ENCODE measurements at places on chromosomes 16 and 17.

GRCh38 chr16:57213462-57213861 is 27.3 kb downstream of the RSPRY1 start:
- no peak for DNase-seq

- DNase-seq = no peak
Measured at GRCh38 chr16:87854053-87854906, 15.0 kb downstream of the SLC7A5 start.

DNA sequence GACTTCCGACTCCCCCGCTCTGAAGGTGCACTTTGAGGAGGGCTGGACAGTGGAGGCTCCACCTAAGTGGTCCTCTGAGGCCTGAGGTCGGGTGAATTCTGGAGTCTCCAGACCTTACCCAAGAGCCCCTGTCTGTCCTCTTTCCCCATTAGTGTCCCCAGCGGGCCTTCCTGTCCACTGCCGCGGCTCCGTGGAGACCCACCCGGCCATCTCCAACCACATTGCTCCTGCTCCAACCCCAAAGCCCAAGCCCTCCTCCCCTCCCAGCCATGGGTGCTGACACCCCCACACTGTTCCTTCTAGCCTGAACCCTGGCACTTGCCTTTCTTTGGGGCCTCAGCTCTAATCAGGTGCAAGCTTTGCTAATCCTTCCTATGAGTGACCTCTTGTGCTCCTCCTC is 283.1 kb upstream of the TNRC6C start:
- no peak for DNase-seq

DNA sequence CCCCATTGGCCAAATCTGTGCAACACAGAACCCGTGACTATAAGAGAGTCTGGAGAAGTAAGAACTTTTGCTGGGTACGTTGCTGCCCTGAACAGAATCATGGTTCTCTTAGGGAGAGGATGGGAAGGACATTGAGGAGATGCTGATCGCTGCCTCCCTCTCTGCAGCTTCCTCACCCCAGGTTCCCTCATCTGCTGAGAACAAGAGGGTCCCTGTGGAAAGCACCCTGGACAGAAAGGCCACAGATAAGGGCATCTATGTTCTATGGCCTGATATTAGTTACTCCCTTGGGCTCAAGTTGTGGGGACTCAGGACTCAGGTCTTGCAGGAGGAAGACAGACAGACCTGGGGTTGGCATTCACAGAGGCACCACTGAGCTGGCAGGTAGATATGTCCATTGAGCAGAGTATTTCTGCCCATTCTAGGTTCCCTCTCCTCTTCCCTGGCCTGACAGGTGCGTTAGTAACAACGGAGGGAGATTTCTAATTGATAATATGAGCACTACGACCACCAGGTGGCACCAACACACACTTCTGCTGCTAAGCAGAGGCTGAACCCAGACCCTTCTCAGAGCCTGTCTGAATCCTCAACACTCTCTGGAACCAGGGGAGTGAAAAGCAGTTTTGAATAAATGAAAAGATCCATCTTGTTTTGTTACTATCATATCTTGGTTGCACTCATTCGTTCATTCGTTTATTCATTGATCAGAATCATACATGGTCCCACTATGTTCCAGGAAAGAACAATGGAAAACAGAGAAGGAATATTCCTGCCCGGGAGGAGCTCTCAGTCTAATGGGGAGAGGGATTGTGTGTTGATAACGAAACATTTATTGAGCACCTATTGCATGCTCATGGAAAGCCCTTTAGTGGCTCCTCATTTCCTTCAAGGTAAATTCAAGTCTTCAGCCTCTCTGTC is 56.4 kb downstream of the SLC6A2 start:
- peak; percentile 10 for DNase-seq

DNA sequence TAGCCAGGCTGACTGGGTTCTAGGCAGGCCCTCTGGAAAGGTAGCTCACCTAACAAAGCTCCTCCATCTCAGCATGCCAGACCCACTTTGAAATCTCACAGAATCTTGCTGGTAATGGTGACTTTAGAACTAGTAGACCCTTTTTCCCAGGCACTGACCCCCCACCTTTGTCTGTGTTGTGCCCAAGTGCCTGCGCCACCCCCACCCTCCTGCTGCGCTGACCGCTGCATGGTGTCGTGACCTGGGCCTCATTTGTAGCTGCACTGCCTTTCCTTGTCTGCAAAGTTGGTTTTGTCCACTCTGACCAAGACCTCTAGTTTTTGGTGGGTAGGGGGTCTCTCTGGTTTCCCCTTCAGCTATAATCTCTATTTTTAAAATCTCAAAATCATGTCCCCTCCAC is 6.8 kb downstream of the ATXN1L start:
- DNase-seq = no peak

GRCh38 chr16:56862776-56863175 is 2.2 kb upstream of the SLC12A3 start:
- no peak for DNase-seq

GRCh38 chr17:34117811-34118210 is 137.3 kb upstream of the CCL2 start:
- no peak for DNase-seq

- peak; percentile 62 for DNase-seq
Measured at GRCh38 chr17:491086-492021, 138.7 kb upstream of the RPH3AL start.

GRCh38 chr16:84754353-84754856 is 54.6 kb downstream of the USP10 start:
- peak; percentile 73 for DNase-seq

- no peak for DNase-seq
Measured at GRCh38 chr17:56636265-56636664, 42.8 kb downstream of the NOG start.

- no peak for DNase-seq
Measured at GRCh38 chr16:10787304-10787703, 31.3 kb downstream of the TVP23A start.

DNA sequence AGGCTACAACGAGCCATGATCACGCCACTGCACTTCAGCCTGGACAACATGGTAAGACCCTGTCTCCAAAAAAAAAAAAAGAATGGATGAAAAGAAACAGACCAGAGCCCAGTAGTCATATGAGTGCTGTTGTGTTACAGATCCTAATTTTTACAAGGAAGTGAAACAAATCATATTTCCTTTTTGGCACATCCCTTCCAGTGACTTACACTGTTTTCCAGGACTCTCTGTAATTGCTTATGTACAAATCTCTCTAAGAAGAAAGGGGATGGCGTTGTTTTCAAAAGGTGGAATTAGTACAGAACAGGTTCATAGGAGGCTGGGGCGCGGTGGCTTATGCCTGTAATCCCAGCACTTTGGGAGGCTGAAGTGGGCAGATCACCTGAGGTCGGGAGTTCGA is 19.8 kb upstream of the ZNF594 start:
- DNase-seq = no peak

- DNase-seq = no peak
Measured at GRCh38 chr16:84058211-84058610, 15.6 kb upstream of the SLC38A8 start.

DNA sequence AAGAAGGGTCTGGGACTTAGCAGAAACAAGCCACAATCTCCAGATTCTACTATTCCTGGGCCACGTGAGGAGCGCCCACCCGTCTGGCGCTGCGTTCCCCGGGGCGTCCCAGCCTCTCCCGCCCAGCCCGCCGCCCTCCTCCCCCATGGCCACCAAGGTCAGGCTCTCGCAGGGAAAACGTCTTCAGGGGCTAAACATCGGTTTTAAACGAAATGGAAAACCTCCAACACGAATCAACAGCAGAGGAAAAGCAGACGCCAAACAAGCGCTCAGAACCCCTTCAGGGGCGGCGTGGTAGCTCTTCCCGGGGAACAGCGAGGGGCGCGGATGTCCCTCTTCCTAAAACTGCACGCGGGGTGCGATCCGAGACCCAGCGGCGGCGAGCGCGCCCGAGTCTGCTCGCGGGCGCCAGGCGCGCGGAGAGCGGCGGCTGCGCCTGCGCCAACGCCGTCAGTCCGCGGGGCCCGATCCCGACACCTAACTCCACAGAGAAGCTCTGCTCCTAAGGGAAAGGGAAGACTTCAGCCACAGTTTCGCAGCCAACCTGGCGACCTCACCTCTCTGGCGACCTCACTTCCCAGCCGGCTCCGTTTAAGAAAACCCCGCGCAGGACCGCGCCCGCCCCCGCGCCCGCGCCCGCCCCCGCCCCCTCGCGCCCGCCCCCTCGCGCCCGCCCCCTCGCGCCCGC is 505 bp upstream of the COG1 start:
- DNase-seq = no peak

DNA sequence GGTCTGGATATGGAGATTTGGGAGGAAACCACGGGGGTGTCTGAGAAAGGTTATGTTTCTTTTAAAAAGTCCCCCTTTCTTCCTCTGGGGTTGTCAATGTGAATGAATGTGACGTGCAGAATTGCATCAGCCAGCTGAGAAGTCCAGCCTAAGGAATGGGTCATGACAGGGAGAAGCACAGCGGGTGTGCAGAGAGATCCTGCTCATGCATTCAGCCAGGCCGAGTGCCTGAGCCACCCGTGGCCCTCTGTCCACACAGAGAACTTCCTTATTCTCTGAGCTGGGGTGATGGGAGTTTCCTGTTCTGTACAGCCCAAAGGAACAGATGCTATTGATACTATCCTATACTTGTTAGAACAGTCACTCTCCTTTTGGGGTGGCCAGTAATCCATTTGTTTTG is 117.9 kb downstream of the CPPED1 start:
- no peak for DNase-seq

- no peak for DNase-seq
Measured at GRCh38 chr17:63066158-63066813, 100.3 kb downstream of the TANC2 start.

DNA sequence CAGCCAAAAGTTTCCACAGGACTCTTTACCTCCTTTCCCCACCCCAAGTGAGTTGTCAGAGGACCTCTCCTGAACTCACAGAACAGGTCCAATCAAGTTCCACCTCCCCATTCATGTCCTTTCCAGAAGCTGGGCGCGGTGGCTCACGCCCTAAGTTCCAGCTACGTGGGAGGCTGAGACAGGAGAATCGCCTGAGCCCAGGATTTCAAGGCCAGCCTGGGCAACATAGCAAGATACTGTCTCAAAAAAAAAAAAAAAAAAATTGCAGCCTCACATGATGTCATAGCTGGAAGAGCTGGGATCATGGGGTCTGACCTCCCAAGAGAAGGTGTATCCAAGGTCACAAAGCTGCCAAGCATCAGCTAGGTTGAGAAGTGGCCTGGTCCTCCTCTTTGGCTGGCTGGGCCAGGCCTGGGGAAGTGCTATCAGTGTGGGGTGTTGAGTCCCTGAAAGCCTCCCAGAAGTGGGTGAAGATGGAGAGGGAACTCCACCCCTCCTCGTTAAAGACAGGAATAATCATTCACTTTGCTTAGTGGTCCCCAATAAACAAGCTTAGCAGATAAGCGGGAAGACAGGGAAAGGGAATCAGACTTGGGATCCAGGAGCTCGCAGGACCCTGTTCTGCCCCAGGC is 5.5 kb upstream of the MNT start:
- no peak for DNase-seq

- DNase-seq = no peak
Measured at GRCh38 chr16:9138731-9139501, 47.5 kb downstream of the HAPSTR1 start.

DNA sequence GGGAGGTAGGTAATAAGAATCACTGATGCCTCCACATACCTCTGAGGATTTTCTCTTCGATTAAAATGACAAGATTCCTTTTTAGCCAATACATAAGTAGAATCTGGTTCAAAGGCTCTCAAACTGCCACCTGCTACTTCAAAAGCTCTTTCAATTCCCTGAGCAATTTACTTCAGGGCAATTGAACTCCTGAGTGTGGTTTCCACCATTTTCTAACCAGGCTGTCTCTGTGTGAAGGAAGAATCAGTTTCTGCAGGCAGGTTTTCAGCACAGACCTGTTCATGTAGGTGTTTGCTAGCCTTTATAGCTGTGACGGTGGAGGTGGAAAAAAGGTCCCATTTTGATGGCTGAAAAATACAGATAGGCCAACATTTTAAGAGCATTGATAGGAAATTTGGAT is 18.2 kb upstream of the HS3ST3B1 start:
- no peak for DNase-seq

DNA sequence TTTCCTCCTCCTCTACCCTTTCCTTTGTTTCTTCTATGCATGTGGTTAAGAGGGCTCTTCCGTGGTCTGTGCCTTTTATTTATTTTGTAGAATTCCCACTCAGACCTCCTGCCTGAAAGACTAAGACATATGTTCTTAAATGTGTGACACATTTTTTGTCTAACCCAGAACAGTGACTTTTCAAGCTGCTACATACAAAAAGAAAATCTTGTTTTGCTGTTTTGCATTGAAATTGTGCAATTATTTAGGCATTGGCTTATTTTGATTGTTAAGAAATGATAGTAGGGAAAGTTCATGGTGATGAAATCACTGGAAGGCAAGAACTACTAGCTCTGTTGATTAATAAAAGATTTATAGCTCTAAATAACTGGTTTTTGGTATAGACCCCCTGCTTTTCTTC is 76.8 kb downstream of the TUBD1 start:
- DNase-seq = no peak

GRCh38 chr17:48624118-48624517 is 2.0 kb downstream of the HOXB9 start:
- DNase-seq = no peak

GRCh38 chr16:71357681-71358080 is 842 bp upstream of the CALB2 start:
- DNase-seq = no peak

- DNase-seq = no peak
Measured at GRCh38 chr17:18262111-18262510, 1.6 kb downstream of the MIEF2 start.

- DNase-seq = no peak
Measured at GRCh38 chr17:60563743-60564142, 36.2 kb upstream of the PPM1D start.

- no peak for DNase-seq
Measured at GRCh38 chr17:28969706-28970393, 18.5 kb upstream of the PHF12 start.

DNA sequence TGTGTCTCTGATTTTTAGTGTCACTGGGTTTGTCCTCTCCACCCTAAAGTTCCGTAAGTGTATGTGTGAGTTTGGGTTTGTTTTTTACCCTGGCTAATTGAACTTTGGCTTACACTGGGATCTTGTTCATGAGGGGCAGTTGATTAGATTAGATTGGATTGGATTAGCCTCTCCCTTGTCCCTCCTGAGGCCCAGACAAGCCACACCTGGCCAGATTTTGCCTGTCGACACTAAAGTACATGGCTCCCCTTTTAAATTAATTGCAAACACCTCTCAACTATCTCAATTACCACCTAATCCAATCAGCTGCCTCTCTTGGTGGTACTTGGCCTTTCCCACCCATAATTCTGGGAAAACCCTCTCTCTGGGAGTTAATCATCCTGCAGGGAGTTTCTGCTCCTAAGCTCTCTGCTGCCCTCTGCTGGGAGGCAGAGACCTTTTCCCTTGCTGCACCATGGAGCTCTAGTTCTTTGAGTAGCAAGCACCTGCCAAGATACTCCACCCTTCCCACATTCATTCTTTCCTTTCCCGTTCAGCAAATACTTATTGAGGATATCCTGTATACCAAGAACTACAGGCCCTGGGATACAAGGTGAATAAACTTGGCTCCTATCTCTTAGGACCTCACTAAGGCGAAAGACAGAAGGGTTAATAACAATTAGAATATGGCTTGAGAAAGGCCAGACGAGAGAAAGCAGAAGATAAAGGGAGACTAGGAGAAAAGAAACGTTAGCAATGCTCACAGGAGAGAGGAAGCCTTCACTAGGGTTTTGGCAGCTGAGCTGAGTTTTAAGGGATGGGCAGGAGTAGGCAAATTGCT is 60.0 kb upstream of the MPHOSPH6 start:
- peak; percentile 40 for DNase-seq

GRCh38 chr16:89246383-89246902 is 28.9 kb downstream of the ZNF778 start:
- no peak for DNase-seq

- no peak for DNase-seq
Measured at GRCh38 chr16:30187971-30188561, 4.7 kb downstream of the CORO1A start.
